M059J (cell line): ENCODE measurements at places on chromosomes 7 and 10. TPM values are rescaled to one million over a fixed set of nuclear protein-coding genes. Genes with fewer than 3 reads are reported as not detected.
A peak's percentile ranks its signal among the peaks of the same experiment; 100 is the strongest.

DNA sequence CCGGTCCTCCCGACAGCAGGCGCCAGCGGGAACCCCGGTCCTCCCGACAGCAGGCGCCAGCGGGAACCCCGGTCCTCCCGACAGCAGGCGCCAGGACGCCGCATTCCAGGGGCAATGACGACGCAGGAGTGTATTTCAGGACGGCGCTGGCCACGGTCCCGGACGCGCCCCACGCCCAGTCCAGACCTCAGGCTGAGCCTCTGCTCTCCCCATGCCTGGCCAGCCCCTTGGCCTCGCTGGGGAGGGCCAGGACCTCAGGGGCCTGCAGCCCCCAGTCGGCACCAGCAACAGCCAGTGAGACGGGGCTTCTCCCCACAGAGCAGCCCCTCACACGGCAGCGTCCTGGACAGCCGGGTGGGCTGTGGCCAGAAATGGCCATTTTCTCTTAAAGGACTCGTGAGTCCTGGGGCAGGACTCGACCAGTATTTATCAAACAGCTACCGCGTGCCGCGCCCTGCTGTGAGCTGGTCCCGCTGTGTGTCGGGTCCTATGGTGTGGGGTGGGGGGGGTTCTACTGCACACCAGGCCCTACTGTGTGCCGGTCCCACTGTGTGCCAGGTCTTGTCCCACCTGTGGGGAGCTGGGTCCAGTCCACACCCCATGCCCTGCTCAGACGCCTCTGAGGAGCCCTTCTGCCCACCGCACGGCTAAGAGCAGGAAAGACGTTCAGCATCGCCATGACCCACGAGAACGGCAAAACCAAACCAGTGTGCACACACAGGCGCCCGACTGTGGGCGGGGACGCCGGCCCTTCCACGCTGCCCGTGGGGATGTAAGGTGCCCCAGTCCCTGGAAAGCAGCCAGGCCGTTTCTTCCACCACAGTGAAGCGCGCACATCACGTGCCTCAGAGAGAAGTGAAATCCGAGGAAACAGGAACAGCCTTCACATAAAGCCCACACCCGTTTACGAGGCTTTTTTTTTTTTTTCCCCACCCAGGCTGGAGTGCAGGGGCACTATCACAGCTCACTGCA is 33.3 kb downstream of the GET4 start:
- DNase-seq: no peak

DNA sequence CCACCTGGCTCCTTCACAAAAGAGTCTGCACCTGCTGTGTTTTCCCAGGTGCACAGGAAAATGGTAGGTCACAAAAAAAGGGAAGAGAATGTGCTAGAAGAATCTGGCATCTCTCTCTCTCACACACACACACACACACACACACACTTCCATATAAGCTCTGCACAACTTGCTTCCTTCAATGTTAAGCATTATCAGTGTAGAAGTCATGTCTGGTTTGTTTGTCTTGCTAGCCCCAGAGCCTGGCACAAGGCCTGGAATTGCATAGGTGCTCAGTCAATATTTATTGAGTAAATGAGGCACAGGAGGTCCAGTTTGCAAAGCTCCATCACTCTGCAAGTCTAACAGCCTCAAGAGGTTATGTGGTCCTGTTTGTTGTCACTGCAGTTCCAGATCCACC is 867.3 kb upstream of the AUTS2 start:
- peak; percentile 24 for DNase-seq

DNA sequence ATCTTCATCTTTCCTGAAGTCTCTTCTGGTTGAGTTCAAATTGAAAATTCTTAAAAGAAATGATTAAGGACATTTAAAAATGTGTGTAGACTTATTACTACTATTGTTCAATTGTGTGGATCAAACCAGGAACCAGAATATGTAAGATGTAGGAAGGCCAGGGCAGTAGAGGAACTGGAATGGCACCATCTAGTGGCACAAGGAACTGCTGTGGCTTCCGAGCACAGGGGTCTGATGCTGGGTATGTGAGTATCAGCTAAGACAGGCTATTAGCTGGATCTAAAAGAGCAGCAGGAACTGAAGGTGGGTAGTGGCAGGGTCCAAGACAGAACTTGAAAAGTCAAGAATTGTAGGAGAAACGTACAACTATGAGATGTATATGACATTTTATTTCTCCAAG is 247.3 kb downstream of the SEMA3A start:
- peak; percentile 23 for DNase-seq

- DNase-seq: peak; percentile 37
Measured at GRCh38 chr7:26868841-26869495, 4.6 kb upstream of the SKAP2 start.

GRCh38 chr7:158732494-158733219 is 28.1 kb upstream of the NCAPG2 start:
- no peak for DNase-seq

GRCh38 chr10:132577350-132578003 is 39.9 kb downstream of the INPP5A start:
- DNase-seq: peak; percentile 42

OPTN gene
- 15.9 and 33.4 TPM in 2 replicates for total RNA-seq
